ENCODE measurements at places on chromosomes 6 and 20. TPM values are rescaled to one million over a fixed set of nuclear protein-coding genes. Genes with fewer than 3 reads are reported as not detected.

GRCh38 chr6:128259730-128260685 is 260.4 kb downstream of the PTPRK start:
- DNase-seq, result no peak

DNA sequence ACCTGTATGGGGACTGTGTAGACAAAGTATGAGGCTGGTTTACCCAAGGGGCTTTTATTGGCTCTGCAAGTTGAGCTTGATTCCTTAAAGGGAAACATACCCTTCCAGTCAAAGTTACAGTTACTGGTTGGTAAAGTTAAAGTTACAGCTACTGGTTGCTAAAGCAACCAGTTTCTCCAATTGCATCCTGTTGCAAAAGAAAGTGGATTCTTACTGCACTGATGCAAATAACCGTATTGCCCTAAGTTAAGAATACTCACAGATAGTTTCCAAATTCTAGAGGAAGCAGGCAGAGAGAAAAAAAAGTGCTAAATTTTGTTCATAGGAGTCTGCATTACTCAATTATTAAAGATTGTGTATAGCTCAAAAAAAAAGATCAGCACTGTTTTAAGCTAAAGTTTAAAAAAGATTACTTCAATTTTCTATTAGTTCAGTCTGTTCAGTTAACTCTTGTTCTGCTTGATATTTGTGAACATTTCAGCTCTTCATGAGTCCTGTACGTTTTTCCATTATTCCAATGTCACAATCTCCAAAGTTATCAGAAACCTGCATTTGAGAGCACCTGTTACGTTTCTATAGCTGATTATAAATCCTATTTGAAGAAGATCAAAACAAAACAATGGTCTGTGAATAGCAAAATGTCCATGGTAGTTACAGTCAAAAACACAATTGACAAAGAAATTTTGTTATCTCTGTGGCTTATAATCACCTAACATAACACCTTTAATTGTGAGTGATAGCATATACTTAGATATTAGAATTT is 8.6 kb upstream of the IL22RA2 start:
- no peak for DNase-seq

GRCh38 chr6:33696548-33697518 is 14.7 kb downstream of the UQCC2 start:
- no peak for DNase-seq

The FAM209B gene
- total RNA-seq, result 0.37 TPM

The TRAPPC3L gene
- not detected for total RNA-seq

All from colonic mucosa (tissue), 4 donors.